ENCODE measurements at places on chromosomes 7 and 10. TPM values are rescaled to one million over a fixed set of nuclear protein-coding genes. Genes with fewer than 3 reads are reported as not detected.

LEP gene
- total RNA-seq, result 41.6 TPM

ZNF804B gene
- total RNA-seq, result 0.33 TPM

C7orf33 gene
- total RNA-seq, result not detected

TMEM140 gene
- 55.7 TPM for total RNA-seq

C10orf105 gene
- total RNA-seq, result not detected

SLF2 gene
- total RNA-seq, result 31.8 TPM

HMX2 gene
- total RNA-seq, result not detected

VPS41 gene
- total RNA-seq, result 55.8 TPM

PSD gene
- 0.96 TPM for total RNA-seq

- H3K36me3 ChIP-seq, result no peaks in the 10 kb centered on the region
- H3K4me1 ChIP-seq, result no peaks in the 10 kb centered on the region
- no peaks in the 10 kb centered on the region for H3K27me3 ChIP-seq
- H3K27ac ChIP-seq, result no peak overlapping the region
- no peak for DNase-seq
Measured at GRCh38 chr10:118970770-118971169, 58.7 kb upstream of the NANOS1 start.

DNA sequence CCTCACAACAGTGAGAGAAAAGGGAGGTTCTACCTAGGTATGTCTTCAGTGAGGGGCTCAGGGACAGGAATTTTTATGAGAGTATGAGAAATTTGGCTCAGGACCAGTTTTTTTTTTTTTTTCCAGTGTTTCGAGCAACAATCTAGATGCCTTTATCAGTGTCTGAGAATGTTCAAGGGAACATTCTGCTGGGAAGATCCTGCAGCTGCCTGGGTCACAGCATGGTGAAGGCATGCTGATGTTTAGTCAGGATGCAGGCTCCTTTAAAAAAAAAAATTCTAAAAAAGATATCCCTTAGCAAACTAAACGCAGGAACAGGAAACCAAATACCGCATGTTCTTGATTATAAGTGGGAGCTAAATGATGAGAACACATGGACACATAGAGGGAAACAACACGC lies 31.0 kb downstream of the SBDS start:
- no peaks in the 10 kb centered on the region for H3K36me3 ChIP-seq
- H3K4me1 ChIP-seq, result no peaks in the 10 kb centered on the region
- H3K27me3 ChIP-seq, result no peaks in the 10 kb centered on the region
- H3K4me3 ChIP-seq, result no peak overlapping the region
- no peak for DNase-seq

DNA sequence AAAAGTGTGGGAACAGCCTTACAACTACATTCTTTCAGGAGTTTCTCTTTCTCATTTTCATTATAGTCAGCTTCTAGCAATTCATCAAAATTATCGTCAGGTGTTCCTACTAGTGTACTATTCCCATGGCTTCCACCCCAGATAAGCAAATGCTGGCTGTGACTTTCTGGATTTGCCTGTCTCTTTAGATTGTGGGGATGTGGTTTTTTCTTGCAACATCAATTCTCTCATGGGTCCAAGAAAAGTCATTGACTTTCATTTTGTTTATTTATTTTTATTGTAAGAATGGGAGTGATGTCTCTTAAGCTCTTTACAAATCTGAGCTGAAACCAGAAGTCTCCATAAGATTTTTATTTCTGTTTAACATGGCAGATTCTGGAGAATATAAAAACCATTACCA lies 349.7 kb upstream of the SEMA3C start:
- DNase-seq, result no peak
- H3K27ac ChIP-seq, result no peak overlapping the region
- no peaks in the 10 kb centered on the region for H3K36me3 ChIP-seq

DNA sequence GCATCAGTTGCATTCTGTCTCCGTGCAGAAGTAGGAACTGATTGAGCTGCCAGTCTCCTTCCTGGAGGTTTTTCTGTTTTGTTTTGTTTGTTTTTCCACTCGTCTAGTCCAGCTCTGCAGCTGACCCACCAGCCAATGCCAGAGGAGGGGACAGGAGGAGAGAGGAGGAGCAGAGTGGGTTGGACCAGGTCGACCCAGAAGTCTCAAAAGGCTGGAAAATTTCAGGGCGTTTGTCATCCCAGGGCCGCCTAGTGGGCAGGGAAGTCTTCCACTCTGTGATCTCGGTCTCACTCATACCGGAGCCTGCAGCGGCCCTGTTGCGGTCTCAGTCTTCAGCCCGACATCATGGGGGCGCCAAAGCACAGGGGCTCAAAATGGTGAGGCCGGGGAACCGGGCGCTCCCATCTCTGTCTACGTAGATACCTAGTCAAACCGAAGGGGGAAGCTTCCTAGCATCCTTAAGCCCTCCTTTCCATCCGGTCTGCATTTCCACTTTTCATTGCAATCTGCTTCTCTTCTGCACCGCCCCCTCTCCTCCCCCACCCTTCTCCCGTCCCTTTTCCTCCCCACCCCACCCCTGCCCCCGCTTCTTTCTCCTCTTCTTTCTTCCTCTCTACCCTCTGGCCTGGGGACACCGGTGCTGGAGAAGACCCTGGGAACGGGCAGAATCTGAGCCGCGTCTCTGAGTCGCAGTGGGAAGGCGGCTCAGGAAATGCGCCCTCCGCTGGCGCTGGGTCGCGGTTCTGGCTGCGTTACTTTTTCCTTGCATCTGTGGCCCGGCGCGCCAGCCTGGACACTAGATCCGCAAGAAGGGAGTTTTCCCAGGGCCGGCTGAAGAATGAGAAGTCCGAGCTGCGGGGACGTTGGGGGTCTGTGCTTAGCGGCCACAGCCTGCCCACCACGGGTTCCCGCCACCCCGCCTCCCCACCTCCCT lies 16.2 kb upstream of the PAX2 start:
- H3K27me3 ChIP-seq, result peaks cover 3% of the 10 kb centered on the region
- no peak overlapping the region for H3K27ac ChIP-seq
- H3K4me1 ChIP-seq, result peaks cover 11% of the 10 kb centered on the region
- H3K4me3 ChIP-seq, result peak overlapping the region; percentile 8
- no peaks in the 10 kb centered on the region for H3K36me3 ChIP-seq
- no peak for DNase-seq

DNA sequence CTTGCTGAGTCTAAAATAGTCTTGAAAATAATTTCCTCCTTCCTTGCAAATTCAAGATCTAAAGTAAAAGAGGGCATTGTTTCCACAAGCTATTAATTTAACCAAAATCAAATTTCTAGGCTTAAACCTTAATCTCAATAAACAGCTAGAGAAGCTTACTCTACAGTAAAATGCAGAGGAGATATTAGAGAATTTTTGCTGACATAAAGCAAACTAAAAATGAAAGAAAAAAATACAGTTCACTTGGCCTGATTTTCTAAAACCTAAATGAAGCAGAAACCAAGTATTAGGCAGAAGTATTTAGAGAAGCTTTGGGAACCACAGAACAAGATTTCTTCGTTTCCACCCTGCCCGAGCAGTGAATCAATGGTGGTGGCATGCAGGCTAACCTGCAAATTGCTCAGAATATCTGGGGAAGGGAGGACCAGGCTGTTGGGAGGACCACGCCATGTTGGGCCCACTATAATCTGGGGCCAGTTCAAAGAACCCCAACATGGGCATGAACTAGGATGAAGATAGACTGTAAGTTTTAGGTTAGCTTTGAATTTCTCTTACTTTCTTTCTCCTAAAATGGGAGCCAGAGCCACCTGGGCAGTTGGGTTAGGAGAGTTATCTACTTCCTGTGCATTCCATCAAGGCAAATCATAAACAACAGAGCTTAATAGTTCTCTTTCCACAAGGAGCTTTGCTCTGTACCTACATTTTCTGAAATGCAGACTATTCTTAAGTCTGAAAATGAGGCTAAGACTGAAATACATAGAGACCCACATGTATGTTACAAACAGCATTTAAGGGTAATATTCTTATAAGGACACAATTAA lies 4.1 kb downstream of the LAMB1 start:
- no peaks in the 10 kb centered on the region for H3K36me3 ChIP-seq
- H3K4me3 ChIP-seq, result peak overlapping the region; percentile 2
- no peak for DNase-seq
- no peaks in the 10 kb centered on the region for H3K4me1 ChIP-seq

GRCh38 chr10:11272915-11273389 lies 255.3 kb downstream of the CELF2 start:
- no peak for DNase-seq
- no peaks in the 10 kb centered on the region for H3K4me1 ChIP-seq
- no peaks in the 10 kb centered on the region for H3K27me3 ChIP-seq
- H3K4me3 ChIP-seq, result no peak overlapping the region

GRCh38 chr10:17671307-17671706 lies 27.4 kb downstream of the STAM start:
- H3K36me3 ChIP-seq, result no peaks in the 10 kb centered on the region
- H3K27ac ChIP-seq, result no peak overlapping the region
- DNase-seq, result no peak
- H3K4me1 ChIP-seq, result no peaks in the 10 kb centered on the region
- no peak overlapping the region for H3K4me3 ChIP-seq

DNA sequence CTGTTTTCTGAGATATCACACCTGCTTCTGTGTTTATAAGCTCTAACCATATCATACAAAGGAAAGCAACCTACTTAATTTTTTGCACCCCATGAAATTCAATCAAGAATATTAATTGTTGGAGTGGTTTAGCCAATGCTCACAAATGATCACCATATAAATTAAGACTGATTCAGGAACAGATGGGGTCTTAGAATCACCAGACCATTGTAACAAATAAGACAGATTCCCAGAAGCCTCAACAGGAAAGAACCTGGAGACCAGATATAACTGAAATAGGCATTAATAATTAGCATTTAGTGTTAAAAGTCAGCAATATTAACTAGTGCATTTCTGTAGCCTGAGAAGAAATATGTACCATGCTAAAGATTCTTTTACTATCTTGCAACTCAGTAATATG lies 73.6 kb downstream of the SLC13A1 start:
- no peaks in the 10 kb centered on the region for H3K27me3 ChIP-seq
- H3K4me3 ChIP-seq, result no peak overlapping the region
- H3K4me1 ChIP-seq, result no peaks in the 10 kb centered on the region
- DNase-seq, result no peak
- H3K36me3 ChIP-seq, result no peaks in the 10 kb centered on the region

All from breast epithelium (tissue), 4 donors.